ENCODE measurements at places on chromosomes 3 and 15.

GRCh38 chr3:72307438-72308115 is 522.6 kb upstream of the PROK2 start:
- DNase-seq = no peak

GRCh38 chr3:188956839-188957489 is 214.8 kb upstream of the TPRG1 start:
- peak; percentile 87 for DNase-seq

DNA sequence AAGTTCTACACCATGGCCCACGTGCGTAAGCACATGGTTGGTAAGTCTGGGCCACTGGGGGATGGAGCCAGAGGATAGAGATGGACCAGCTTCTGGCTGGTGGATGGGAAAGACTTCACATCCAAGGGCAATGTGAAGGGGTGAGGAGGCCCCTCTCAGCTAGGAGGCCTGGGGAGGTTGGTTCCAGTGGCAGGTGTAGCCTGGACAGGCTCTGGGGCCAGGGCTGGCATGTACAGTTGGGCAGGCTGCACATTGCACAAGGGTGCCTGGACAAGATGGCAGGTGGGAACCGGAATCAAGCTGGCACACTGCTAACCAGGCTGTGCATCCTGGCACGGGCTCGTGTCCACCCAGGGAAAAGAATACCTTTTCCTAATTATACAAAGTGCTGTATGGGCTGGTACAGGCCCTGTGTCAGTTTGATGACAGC is 8.1 kb downstream of the ZBTB47 start:
- DNase-seq = no peak

DNA sequence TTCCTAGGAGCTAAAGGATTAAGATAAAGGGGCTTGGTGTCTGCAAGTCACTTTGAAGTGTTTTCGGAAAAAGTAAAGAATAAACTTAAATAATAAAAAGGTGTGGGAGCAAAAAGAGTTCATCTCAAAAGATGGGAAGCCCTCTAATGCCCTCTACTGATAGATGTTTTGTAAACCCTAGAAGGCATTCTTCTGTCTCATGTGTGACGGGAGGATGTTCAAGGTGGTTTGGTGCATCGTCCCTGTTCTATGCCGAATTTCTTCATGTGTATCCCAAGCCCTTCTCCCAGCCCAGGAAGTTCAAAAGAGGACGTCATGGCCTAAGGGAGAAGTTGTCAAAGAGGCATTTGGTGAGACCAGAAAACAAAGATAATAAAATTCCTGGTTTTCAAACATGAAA is 37.2 kb downstream of the CCK start:
- DNase-seq = peak; percentile 14

- no peak for DNase-seq
These were observed 10.6 kb downstream of the ATP8B4 start for GRCh38 chr15:50108461-50108860.

- peak; percentile 19 for DNase-seq
These were observed 105.8 kb upstream of the ARL6 start for GRCh38 chr3:97658668-97659285.

DNA sequence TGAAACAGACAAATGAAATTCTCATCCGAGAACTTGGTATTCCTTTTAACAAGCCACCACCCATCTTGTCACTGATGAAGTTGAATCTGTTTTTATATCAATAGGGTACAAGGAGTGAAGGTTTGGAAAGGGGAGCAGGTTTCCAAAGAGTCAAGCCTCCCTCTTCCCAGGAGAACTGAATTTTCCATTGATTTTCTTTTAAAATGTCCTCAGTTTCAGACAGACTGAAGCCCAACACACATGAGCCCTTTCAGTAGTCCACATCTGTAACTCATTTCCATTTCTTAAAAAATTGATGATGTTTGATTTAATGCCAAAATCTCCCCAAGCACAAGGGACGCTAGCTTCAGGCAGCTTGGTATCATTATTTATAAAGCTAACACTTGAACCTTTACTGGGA is 187.7 kb downstream of the FOXB1 start:
- DNase-seq = no peak

GRCh38 chr15:92073044-92073785 is 219.7 kb downstream of the SLCO3A1 start:
- peak; percentile 71 for DNase-seq

DNA sequence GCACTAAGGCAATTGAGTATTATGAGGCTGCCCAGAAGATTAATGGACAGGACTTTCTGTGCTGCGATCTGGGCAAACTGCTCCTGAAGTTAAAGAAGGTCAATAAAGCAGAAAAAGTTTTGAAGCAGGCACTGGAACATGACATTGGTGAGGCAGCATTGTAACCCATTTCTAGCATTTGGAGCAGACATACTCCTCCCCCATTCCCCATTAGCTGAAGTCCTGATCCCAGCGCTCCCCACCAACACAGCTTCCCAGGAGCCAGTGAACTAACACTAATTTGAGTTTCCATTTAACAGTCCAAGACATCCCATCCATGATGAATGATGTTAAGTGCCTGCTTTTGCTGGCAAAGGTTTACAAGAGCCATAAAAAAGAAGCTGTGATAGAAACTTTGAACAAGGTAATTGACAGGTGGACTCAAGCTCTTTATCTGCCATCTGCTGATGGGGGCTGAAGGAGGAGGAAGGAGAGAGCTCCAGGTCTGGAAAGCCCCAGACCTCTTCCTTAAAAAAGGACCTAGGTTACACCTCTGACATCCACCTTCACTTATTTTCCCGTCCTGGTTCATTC is 22.6 kb downstream of the CSRNP1 start:
- DNase-seq = no peak

- no peak for DNase-seq
These were observed 4.7 kb upstream of the NRROS start for GRCh38 chr3:196634829-196635228.

DNA sequence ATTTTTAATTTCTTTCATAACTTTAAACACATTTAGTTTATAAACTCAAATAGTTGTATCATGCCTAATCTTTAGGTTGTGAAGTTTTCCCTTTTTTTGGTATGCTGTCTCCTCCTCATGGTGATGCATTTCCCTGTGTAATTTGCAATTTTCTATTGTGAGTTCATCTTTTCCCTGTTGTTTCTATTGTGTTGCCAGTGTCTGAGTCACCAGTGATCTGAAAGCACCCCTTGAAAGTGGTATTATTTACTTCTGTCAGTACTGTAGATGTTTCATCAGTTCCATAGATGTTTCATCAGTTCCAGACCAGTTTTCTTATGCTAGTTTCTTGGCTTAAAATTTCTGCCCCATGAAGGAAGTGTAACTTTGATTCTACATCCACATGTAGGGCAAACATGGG is 80.6 kb downstream of the OXSM start:
- DNase-seq = peak; percentile 12

DNA sequence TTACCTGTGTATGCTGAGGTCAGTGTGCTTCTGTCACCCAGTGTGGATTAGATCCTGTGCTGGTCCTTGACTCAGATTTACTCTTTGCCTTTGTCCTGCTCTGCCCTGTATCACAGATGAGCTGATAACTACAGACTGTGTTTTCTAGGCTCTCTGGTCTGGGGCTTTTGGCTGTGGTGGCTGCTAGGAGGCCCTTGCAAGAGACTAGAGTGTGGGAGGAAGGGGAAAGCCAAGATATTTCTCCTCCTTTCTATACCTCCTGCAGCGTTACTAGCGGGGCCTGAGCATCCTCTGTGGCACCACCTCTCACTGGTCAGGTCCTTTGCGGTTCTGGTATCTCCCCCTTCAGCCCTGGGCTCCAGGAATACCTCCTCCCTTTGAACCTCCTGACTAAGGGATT is 282.3 kb upstream of the TBC1D5 start:
- no peak for DNase-seq

DNA sequence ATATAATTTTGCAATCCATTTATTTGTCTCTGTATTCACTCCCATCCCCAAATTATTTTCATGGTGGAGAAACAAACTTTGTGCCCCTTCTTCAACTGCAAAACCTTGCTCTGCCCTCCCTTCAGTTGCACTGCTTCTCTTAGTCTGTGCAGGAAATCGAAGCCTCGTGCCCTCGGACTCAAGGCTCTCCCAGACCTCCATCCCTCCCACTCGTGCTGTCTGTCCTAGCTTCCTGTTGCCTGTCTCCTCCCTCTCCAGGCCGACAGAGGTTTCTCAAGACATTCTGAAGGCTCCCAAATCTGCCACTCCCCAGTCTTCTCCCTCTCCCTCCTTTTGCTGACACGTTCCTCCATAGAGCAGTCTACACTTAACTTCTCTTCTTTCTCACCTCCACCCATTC is 177.6 kb downstream of the PDZRN3 start:
- no peak for DNase-seq

DNA sequence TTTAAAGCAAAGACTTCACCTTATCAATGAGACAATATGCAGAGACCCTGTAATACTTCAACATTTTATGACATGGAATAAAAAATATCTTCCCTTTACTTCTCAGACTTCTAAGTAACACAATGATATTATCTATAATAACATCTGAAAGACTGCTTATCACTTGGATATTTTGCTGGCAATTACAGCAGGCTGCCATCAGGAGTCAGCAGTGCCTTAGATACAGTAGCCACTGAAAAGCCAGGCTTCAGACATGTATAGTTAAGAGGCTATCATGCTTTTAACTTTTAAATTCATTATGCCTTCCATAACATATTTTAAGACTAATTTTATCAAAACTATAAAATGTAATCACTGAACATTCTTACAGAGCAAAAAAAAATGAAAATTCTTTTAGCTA is 227.5 kb downstream of the NEK10 start:
- no peak for DNase-seq

GRCh38 chr15:40511472-40512133 is 40.8 kb downstream of the CHST14 start:
- peak; percentile 35 for DNase-seq

GRCh38 chr15:73647259-73648013 is 14.2 kb upstream of the NPTN start:
- no peak for DNase-seq

DNA sequence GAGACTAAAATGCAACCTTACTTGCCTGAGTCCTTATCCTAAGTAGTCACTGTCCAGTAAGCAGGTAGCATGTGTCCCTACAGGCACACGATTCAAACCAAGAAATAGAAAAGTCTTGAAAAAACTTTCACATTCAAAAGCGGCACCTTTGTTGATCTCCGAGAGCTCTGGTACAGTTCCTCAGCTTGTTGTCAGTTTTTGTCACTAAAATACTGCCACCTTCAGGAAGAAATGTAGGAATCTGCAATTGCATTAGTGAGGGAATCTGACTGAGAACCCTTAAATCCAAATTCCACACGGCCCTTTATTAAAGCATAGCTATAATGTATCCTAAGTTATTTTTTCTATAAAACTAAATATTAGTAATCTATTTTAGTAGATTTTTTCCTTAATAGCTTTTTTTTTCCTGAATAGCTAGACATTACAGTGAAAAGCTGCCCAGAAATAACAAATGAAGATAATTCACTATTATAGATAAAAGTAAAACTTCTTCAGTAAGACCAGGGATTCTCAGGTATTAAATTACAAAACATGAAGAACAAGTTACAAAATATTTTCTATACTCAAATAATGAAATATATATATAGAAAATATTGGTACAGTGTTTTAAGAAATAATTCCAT is 44.0 kb downstream of the CCDC54 start:
- peak; percentile 78 for DNase-seq

GRCh38 chr3:133479401-133479800 is 79.5 kb downstream of the BFSP2 start:
- no peak for DNase-seq

- no peak for DNase-seq
These were observed at the start of gene TNK2 for GRCh38 chr3:195907934-195908693. Gene TNK2, minus strand, starts transcription at chr3:195908551. Its CDS starts 19,963 bp downstream, at chr3:195888588.

GRCh38 chr3:171417813-171418212 is 42.4 kb downstream of the TNIK start:
- peak; percentile 85 for DNase-seq

- no peak for DNase-seq
These were observed 68.9 kb downstream of the TFRC start for GRCh38 chr3:196012941-196013476.

GRCh38 chr3:120348065-120348990 is 826 bp downstream of the LRRC58 start:
- peak; percentile 35 for DNase-seq
